G401 (cell line): ENCODE measurements at places on chromosomes 4 and X. TPM values are rescaled to one million over a fixed set of nuclear protein-coding genes. Genes with fewer than 3 reads are reported as not detected.

The TSPAN5 gene
- not detected in 2 replicates for total RNA-seq

The PPARGC1A gene
- not detected in 2 replicates for total RNA-seq

The SPOCK3 gene
- total RNA-seq, result not detected in 2 replicates

The TEX11 gene
- not detected in 2 replicates for total RNA-seq

The DCX gene
- total RNA-seq, result not detected in 2 replicates

The CXCL10 gene
- not detected in 2 replicates for total RNA-seq

- no peak for DNase-seq
These were observed 48.8 kb downstream of the PDE5A start for GRCh38 chr4:119579823-119580222.

- no peak for DNase-seq
These were observed 84.9 kb upstream of the TBL1X start for GRCh38 chrX:9379697-9380551.

GRCh38 chr4:78627046-78627965, 75.7 kb downstream of the ANXA3 start:
- DNase-seq, result no peak

GRCh38 chr4:58163156-58163555, 1053.0 kb upstream of the IGFBP7 start:
- no peak for DNase-seq

DNA sequence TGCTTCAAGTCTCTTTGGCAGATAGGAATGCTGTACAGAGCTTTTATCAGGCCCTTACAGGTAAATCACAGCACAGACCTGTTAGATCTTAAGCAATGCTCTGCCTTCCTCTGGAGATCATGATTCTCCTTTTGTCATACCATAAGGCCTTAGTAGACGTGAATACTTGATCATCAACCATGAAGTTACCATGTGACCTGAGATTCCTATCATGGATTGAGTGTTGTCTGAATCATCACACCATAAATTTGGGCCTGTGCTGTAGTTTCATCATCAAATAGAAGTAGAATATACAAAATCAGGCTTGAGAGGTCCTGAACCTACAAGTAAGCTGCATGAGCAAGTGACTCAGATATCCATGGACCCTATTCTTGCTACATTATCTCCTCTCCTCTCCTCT, 466.8 kb upstream of the INTU start:
- DNase-seq, result no peak

GRCh38 chr4:81421346-81422218, 50.1 kb downstream of the RASGEF1B start:
- DNase-seq, result no peak
